CD4-positive, alpha-beta T cell treated with Interleukin-6 at 100 ng/mL for 8 hours (primary cell): ENCODE measurements at places on chromosomes 5 and 9.

DNA sequence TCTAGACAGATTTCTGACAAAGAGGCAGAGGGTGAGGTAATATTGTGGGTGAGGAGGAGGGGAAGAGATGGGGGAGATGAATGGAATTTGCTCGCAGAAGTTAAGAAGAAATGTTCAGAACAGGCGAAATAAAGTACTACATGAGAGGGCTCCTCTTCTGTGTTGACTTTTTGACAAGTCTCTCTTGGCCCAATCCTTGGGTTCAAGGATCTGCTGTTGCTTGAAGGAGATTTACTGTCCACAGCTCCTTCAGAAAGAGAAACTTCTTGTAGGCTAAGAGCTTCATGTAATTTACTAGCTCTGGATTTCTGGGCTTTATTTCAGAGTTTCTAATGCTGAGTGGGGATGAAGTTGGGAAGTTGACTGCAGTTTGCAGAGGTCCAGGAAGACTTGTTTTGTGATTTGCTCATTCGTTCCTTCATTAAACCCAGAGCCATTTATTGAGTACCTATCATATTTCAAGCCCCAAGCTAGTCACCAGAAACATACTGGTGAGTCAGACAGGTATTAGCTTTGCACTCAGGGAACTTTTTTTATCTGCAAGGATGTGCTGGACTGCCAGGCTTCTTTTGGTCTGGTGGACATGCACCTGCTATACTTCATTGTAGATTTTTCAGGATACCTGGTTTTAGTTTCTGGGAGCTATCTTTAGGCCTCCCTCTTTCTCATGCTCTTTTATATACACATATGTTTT is 402.9 kb upstream of the CLINT1 start:
- DNase-seq = no peak

DNA sequence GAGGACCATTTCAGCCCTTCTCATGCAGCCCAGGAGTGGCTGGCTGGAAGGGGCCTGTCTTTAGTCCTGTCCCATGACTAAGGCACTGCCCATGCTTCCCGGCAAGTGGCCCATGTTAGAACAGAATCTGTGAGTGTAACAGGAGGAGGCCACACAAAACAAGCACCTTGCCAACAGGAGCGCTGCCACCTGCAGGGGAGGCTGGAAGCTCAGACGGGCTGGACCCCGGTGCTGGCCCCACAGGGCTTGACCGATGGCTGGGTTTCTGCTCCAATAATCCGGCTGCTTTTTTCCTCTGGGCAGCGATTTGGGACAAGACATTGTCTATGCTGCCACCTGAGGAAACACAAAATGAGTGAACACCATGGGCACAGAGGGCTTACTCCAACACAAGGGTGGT is 28.4 kb downstream of the ANKS6 start:
- DNase-seq = no peak

- DNase-seq = no peak
These were observed 93.9 kb upstream of the LMX1B start for GRCh38 chr9:126519660-126520420.

GRCh38 chr5:54959673-54960418 is 25.5 kb downstream of the ESM1 start:
- DNase-seq = no peak

DNA sequence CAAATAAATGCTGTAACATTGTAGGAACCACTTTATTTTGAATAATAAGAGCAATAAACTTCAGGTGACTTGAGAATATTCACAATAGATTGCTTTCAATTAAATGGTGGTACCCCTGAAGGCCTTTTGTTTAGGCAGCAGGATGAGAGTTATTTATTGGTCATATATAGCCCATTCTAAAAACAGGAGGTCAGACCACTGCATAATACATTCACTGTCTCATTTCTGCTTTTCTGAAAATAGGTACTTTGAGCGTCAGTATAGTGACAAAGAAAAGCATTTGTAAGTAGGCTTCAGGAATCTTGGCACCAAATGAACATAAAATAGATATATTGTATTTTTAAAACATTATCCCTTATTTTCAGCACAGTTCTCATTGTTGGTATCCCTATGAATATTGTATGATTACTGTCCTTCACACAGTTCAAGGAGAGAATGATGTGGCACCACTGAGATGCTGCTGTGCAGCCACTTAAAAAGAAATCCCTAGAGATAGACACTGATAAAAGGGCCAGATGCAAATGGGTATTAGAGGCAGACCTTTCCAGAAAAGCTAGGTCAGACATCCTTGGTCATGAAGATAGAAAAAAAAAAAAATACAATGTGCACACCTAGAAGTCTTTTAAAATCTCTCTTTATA is 381.8 kb upstream of the ST8SIA4 start:
- no peak for DNase-seq

GRCh38 chr9:107712390-107712789 is 222.8 kb upstream of the KLF4 start:
- DNase-seq = no peak

DNA sequence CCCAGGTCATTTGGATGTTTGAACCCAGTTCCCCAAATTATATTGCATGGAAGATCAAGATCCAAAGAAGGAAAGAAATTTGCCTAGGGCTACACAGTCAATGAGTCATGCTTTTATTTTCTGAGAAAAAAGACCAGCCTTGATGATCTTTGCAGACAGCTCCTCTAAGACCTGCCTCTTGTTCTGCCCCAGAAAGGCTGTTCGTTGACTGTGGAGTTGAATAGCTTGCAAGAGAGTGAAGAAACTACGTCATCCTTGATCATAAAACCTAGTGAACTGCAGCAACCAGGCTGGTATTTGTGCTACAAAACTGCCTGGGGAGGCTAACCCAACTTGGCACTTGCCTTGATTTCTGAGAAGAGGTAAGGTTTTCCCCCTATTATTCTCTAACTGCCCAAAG is 263.9 kb downstream of the PAPPA start:
- DNase-seq = no peak

DNA sequence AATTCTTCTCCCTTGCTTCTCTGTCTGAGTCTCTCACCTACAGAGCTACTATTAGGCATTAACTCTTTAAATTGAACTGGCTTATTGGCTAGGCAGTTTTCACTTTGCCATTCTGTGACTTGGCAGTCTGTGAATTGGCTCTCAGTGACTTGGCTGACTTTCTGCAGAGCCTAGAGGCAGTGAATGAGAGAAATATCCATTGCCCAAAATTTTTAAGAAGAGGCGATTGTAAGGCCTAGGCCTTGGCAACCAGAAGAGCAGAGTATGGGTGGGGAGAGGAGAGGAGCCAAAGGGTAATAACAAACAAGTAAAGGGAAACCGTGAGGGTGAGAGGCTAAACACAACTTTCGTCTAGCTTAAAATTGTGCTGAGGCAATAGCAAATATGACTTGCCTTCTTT is 176.7 kb downstream of the PRR16 start:
- DNase-seq = no peak

DNA sequence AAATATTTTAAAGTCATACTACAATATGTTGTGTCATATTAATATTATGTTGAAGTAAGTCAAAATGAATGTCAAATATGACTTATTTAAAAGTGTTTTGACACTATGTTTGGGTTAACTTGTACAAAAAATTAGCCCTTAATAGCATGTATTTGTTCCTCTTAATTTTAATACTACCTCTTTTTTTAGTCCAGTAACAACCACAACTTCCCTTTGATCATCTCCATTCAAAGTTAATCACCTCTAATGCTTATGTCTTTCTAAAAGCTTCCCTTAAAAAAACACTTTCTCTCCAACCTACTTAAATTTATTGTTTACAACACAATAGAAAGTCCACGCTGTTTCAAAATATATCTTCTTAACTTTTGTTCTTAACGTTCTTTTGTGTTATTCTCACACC is 9.6 kb downstream of the SLCO4C1 start:
- DNase-seq = no peak

- no peak for DNase-seq
These were observed 72.1 kb upstream of the SREK1 start for GRCh38 chr5:66072031-66072430.

DNA sequence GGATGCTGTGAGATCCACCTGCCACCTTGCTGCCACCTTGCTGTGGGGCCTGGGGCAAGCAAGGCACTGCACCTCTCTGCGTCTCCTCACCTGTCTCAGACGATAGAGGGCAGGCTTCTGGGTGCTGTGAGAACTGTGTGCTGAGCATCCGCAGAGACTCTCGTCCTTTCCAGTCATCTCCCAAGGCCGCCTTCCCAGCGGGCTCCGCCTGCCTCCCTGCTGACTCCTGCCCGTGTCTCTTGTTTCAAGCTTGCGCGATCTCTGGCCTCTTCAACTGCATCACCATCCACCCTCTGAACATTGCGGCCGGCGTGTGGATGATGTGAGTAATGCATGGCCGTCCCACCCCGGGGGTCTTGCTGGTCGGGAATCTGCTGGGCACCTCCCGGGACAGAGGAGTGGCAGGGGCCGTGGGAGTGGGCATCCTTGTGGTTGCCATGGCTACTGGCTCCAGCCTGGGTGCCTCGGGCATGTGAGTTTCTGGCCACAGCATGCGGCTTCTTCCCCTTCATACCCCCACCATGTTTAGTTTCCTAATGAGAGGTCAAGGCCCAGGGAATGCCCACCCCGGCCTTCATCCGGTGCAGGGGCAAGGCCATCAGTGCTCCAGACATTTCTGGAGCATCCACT is 3.6 kb downstream of the CACFD1 start:
- DNase-seq = no peak

- no peak for DNase-seq
These were observed 12.4 kb downstream of the NUDT2 start for GRCh38 chr9:34341659-34342295.

GRCh38 chr9:8391132-8391531 is 591.6 kb upstream of the DMAC1 start:
- DNase-seq = no peak

DNA sequence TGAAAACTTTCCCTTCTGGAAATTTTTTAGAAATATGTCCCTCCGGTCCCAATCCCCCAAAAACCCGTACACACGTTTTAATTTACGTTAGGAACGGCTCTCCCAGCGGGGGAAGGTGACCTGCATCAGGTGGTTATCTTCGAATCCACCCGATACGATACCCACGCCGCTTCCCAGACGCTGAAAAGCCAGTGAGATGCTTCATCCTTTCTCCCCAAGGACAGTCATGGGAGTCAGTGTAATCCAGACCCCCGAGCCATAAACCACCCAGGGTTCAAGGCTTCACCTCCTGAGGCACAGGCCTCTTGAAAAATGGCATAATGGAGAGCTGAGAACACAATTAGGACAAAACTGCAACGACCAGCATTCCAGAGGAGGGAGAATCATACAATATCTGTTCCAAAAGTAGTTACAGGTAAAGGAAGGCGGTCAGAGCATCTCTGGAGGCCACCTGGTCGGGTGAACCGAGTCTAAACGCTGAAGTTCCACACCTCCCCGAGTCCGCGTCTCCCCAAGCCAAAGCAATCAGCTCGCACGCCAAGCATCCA is 857 bp downstream of the FAM169A start:
- no peak for DNase-seq
